ENCODE measurements at places on chromosomes 13 and 19. TPM values are rescaled to one million over a fixed set of nuclear protein-coding genes. Genes with fewer than 3 reads are reported as not detected.
A peak's percentile ranks its signal among the peaks of the same experiment; 100 is the strongest.

- DNase-seq = no peak
Observed at GRCh38 chr13:47869776-47870175, 131.3 kb downstream of the SUCLA2 start.

GRCh38 chr19:13097463-13098258, 5.0 kb downstream of the LYL1 start:
- peak; percentile 51 for DNase-seq

- DNase-seq = no peak
Observed at GRCh38 chr19:55189403-55189835, 9.3 kb upstream of the SYT5 start.

GRCh38 chr13:87147076-87147475, 524.1 kb upstream of the SLITRK5 start:
- no peak for DNase-seq

DNA sequence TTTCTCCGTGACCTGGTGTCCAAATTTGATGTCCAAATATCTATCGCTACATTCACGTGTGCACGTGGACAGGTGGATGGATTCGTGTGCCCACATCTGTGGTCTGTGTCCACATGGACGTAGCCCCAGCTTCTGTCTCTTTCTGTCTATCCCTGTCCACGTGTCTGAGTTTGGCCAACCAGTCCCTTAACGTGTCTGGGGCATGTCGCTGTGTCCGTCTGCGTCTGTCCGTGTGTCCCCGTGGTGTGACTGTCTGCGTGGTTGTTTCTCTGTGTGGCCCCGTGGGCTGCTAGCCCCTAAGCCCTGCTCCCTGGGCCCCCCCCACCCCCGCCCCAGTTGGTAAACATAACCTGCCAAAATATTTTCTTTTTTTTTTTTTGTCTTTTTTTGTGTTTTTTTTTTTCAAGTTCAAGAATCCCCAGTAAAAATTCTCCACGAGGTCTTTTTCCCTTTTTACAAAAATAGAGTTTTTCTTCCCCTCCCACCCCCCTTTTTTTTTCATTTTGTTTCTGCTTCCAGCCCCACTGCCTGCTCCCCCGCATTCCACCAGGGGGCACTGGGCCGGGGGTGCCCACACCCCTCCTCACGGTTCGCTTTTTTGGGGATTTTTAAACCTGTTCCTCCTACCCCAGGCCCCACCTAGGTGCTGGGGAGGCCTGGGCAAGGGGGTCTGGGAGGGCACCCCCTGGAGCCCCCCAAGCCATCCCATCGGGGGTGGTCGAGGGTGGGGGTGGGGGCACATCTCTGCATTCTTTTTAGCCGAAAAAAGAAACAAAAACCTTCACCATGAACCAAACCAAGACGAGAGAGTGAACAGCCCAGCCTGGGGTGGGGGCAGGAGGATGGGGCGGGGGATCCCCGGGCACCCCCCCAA, 18.3 kb downstream of the PRKCSH start:
- no peak for DNase-seq

DNA sequence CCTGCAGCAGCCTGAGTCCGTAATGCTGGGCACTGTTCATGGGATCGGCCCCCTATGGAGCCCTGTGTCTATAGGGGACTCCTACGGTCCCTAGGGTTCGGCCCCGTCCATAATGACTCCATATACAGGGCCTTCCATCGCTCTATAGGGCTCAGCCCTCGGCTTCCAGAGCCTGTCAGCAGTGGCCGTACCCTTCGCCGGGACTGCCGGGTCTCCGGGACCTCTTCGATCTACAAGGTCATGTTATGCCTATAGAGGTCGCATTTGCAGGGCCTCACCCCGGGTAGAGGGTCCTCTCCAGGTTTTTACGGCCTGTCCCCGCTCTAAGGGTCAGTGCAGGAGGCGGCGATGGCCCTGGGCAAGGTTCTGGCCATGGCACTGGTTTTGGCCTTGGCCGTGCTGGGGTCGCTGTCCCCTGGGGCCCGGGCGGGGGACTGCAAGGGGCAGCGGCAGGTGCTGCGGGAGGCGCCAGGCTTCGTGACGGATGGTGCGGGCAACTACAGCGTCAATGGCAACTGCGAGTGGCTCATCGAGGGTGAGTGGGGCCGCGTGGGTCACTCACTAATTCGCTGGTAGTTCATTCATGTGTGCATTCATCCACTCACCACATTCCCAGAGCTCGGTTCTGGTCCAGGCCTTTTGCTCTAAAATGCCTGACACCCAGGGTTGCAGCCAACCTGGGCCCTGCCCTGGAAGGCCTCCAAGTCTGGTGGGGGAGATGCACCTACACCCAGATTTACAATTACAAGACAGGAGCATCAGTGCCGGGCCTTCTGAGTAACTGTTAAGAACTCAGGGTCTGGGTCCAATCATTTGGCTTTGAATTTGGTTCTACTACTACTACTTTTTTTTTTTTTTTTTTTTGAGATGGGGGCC, 699 bp downstream of the MEGF8 start:
- no peak for DNase-seq

DNA sequence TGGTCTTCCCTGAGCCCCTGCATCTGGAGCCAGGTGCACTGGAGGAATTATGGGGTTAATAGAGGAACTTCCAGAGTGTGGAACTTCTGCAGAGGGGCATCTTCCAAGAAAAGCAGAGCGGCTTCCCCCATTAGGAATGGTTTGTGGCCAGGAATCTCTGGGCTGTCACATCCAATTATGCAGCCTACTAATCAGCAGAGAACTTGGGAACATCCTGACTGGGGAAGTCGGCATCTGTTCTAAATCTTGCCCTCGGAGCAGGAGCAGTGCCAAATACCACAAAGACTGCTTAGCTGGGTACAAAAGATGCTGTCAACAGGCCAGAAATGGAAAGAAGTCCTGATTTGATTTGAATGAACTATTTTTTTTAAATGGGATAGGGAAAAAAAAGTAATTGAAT, 435.1 kb downstream of the ZNF536 start:
- no peak for DNase-seq

- no peak for DNase-seq
Observed at GRCh38 chr13:28012383-28012782, 23.9 kb upstream of the URAD start.

- no peak for DNase-seq
Observed at GRCh38 chr13:46621792-46622629, 69.0 kb downstream of the LRCH1 start.

GRCh38 chr19:29485293-29485692, 40.5 kb upstream of the VSTM2B start:
- no peak for DNase-seq

GRCh38 chr13:42607546-42607945, 33.6 kb downstream of the TNFSF11 start:
- no peak for DNase-seq

DNA sequence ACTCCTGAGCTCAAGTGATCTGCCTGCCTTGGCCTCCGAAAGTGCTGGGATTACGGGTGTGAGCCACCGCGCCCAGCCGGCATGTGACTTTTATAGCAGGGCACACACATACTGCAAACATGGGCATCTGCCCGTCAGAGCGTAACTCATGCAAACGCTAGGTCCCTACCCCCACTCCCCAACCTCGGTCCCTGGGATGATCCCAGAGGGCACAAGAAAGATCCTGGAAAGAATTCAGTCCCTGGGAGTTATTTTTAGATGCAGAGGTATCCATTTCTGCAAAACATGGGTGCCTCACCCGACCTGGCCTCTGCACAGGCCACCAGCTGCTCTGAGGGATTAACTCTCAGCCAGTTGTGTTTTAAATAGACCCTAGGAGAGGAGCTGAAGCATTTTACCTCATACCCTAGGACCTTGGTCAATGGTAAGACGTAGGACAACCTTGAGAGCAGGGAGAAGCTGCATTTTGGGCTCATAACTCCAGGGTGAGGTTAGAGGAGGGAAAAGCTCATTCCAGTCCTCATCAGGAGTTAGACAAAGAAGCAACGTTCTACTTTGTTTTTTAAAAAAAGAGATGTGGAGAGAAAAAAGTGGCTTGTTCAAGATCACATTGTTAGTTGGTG, 10.8 kb downstream of the TMEM38A start:
- DNase-seq = no peak

DNA sequence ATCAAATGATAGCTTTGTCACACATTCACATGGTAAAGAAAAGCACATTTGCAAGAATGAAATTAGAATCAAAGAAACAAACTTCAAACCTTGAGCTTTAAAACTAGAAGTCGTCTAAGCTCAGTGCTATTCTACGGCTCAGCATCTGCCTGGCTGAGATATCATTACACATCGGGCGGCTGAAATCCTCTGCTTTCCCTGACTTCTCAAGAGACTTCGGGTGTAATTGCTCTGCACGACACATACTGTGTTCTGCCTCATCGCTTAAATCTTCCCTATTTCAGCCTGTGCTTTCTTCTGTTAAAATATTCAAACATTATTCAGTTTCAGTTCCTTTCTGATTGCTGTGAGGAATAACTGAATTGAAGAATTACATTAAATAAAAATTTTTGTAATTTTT, 265.3 kb downstream of the NALCN start:
- DNase-seq = no peak

DNA sequence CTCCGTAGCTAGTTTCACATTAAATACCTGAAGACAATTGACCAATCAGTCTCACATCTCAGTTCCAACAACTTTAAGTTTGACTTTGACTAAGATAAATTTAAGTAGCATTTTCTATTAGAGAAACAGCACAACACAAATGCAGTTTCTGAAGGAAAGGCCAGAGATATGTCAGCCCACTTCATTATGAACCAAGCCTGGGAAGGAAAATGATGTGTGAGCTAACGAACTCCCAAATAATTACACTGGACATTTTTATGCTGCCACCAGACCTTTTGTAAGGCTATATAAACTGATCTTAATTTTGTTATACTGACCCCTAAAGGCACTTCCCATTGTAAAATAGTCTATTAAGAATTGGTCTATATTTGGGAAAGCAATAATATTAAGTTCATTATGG, 57.9 kb upstream of the DACH1 start:
- no peak for DNase-seq

DNA sequence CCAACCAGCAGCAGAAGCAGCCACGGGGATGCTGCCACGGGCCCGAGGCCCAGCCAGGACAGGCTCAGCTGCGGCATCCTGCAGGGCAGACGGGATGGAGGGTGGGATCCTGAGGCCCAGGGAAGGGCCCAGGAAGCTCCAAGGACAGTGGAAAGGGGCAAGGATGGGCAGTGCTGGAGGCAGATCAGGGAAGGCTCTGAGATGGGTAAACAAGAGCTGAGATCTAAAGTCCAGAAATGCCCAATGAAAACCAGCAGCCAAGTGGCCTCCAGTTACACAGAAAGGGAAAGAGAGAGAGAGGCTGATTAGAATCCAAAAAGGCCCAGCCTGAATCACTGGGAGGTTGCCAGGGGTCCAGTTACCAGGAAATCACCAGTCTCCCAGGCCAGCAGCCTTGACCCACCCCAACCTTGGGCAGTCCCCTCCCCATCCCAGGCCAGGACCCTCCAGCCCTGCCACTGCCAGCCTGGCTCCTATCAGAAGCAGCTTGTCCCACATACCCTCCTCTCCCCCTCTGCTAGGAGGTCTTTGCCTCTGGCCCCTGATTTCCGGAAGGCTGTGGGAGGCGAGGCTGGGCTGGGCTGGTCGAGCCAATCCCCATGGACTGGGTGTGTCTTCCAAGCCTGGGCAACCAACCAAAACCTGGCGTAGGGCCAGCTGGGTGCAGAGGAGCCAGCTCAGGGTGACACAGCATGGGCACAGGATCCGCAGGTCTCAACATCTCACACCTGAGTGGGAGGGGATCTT, at the start of gene CYP4F11:
CYP4F11 (minus strand) TSS at position 198 of the 747 bp plus-strand sequence; CDS start at position 77, 121 bp downstream.
- DNase-seq = no peak

DNA sequence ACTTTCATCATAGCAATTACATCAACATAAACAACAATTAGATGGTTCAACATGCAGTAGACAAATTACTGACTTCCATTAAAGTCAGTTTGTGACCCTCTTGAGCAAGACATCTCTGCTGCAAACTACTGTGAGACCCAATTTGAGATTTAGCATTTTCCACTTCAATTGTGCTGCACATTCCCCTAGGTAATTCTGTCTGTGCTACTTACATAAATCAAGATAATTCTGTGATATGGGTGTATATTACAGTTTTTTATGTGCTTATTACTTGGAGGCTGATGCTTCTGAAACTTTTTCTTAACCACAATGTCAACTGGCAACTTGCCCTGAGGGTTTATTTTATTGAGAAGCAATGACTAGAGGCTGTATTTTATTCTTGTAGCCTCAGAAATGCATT, 1714.4 kb downstream of the OLFM4 start:
- DNase-seq = no peak

- no peak for DNase-seq
Observed at GRCh38 chr13:111980146-111980929, 86.6 kb upstream of the SOX1 start.

Gene ZNF709
- 4.6 TPM for total RNA-seq

Gene SIGLEC7
- 6.2 TPM for total RNA-seq

Gene LGALS7
- not detected for total RNA-seq

Gene OR7C1
- total RNA-seq = not detected

Gene ARHGAP45
- 41.2 TPM for total RNA-seq

Gene KIR2DL3
- not detected for total RNA-seq
